ENCODE measurements at places on chromosomes 7 and 10.

GRCh38 chr7:2959103-2959680 lies 84.5 kb downstream of the CARD11 start:
- DNase-seq: no peak

GRCh38 chr7:44381494-44382220 lies 56.3 kb upstream of the CAMK2B start:
- no peak for DNase-seq

DNA sequence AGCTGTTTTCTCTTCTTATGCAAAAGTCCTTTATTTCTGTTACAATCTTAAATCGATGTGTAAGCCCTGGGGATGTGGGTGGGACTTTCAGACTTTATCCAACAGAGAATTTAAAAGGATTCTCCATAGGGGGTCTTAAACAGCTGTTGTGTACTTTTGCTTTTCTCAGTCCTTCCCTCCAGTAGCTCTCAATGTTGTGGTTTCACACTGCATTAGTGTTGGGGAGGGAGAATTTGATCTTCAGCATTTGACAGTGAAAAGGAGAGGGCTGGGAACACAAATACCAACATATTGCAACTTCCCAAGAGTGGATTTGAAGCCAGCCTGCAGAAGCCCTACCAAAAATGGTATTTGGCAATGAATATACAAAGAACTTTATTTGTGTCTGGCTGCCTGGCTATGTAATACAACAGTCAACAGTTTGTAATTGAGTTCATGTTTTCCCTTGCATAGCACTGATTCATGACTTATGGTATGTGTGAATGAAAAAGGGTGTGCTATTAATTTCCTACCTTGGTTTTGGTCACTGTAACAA lies 80.1 kb upstream of the CAPZA2 start:
- DNase-seq: no peak

DNA sequence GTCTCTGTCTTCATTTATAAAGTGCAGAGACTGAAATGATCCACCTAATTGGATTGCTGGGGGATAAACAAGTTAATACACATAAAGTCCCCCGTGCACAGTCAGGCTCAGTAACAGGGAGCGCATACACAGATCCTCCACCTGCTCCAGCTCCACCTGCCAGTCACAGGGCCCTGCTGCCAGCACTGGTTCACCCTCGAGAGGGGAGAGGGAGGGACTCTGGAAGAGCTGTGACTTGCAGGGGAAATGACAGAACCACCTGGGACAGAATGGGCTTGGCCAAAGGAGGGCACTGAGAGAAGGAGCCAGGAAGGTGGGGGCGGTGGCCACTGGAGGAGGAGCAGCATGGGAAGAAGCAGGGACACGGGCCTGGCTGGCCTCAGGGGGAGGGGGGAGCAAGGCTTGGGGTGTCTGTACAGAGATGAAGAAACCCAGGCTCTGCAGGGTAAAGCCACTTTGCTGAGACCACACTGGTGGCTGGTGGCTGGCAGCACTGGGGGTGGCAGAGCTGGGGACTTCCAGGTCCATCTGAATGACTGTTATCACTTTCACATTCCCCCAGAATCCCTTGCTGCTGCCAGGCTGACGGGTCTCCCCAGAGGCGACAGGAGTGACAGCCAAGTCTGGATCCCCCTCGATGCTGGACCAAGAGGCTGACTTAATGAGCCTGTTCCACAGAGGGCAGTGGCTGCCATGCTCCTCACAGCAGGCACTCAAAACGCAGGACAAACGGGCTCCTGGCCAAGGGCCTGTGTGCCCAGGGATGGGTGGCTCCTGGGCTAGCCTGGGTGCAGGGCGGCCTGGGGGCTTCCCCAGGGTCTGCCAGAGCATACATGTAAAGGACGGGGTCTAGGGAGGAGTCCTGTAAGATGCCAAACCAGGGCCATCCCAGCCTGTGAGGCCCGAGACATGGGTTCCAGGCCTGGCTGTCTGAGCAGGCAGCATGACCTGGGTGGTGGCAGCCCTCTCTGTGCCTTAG lies 151.1 kb downstream of the SH3PXD2A start:
- DNase-seq: peak; percentile 48

- no peak for DNase-seq
These were observed 25.5 kb upstream of the EBLN1 start for GRCh38 chr10:22243321-22243720.
